Heart right ventricle (tissue), 16 donors: ENCODE measurements at places on chromosomes 3 and 15. TPM values are rescaled to one million over a fixed set of nuclear protein-coding genes. Genes with fewer than 3 reads are reported as not detected.

Gene P2RY12
- total RNA-seq, result 0.81 TPM

Gene CYP1A2
- not detected for total RNA-seq

Gene ACKR4
- 3.4 TPM for total RNA-seq

Gene CPEB1
- 2.5 TPM for total RNA-seq

Gene GRM7
- total RNA-seq, result not detected

Gene BLM
- total RNA-seq, result 35.0 TPM

Gene NRG4
- not detected for total RNA-seq

Gene VEPH1
- not detected for total RNA-seq

Gene RAD51
- 0.94 TPM for total RNA-seq

Gene MEGF11
- total RNA-seq, result not detected

Gene MINAR1
- 0.28 TPM for total RNA-seq

DNA sequence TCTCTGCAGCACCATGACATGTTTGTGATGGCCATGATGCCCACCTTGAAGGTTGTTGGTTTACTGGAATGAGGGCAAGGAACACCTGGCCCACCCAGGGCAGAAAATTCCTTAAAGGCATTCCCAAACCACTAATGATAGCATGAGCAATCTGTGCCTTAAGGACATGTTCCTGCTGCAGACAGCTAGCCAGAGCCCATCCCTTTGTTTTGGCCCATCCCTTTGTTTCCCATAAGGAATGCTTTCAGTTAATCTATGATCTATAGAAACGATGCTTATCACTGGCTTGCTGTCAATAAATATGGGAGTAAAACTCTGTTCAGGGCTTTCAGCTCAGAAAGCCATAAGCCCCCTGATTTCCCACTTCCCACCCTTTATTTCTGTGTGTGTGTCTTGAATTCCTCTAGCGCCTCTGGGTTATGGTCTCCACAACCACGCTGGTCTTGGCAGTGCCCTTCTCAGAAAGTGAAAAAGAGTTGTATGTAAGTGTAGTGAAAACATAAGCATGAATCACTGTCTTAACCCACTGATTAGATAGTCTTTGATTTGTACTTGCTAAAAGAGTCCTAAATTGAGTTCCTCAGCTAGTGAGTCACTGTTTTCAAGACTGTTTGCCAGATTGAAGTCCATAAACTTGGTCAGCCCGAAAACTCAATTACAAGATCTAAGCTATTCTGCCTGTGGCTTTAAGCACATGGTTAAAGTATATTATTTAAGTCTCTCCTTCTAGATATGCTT is 19.0 kb upstream of the CCR2 start:
- H3K27me3 ChIP-seq, result no peaks in the 10 kb centered on the region
- H3K4me3 ChIP-seq, result no peak overlapping the region
- DNase-seq, result no peak
- no peak overlapping the region for H3K27ac ChIP-seq
- H3K36me3 ChIP-seq, result no peaks in the 10 kb centered on the region

GRCh38 chr3:180680097-180680430 is 775 bp upstream of the CCDC39 start:
- no peak for DNase-seq
- peak overlapping the region; percentile 62 for H3K4me3 ChIP-seq
- peaks cover 20% of the 10 kb centered on the region for H3K4me1 ChIP-seq

- H3K4me3 ChIP-seq, result no peak overlapping the region
- H3K4me1 ChIP-seq, result peaks cover 25% of the 10 kb centered on the region
- DNase-seq, result no peak
- peak overlapping the region; percentile 79 for H3K27ac ChIP-seq
- H3K27me3 ChIP-seq, result no peaks in the 10 kb centered on the region
- peaks cover 82% of the 10 kb centered on the region for H3K36me3 ChIP-seq
These were observed 89.3 kb downstream of the LRIG1 start for GRCh38 chr3:66411474-66411873.

DNA sequence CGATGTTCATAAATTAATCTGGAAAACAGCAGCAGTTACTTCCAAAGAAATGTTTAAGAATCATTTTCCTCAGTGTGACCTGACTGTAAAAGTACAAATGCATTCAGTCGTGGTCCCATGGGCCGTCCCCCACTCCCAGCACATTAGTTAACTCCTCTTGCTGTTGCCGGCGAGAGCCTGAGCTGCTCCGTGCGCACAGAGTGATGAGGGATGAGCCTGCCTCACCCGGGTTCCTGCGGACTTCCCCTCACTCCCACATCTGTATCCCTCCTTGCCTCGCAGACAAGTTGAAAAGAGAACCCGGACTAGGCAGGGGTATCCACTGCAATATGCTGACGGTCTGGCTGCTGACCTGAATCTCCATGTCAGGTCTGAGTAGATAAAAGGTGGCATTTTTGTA is 861.7 kb upstream of the NR2F2 start:
- no peak overlapping the region for H3K27ac ChIP-seq
- peaks cover 20% of the 10 kb centered on the region for H3K4me1 ChIP-seq
- H3K4me3 ChIP-seq, result no peak overlapping the region
- no peaks in the 10 kb centered on the region for H3K36me3 ChIP-seq
- DNase-seq, result no peak

- no peak overlapping the region for H3K4me3 ChIP-seq
- no peaks in the 10 kb centered on the region for H3K36me3 ChIP-seq
- H3K4me1 ChIP-seq, result no peaks in the 10 kb centered on the region
- no peak for DNase-seq
- H3K27ac ChIP-seq, result no peak overlapping the region
These were observed 79.7 kb downstream of the SEC22A start for GRCh38 chr3:123281406-123281805.

- H3K27ac ChIP-seq, result no peak overlapping the region
- H3K36me3 ChIP-seq, result no peaks in the 10 kb centered on the region
- no peak overlapping the region for H3K4me3 ChIP-seq
- no peak for DNase-seq
- H3K27me3 ChIP-seq, result no peaks in the 10 kb centered on the region
- H3K4me1 ChIP-seq, result no peaks in the 10 kb centered on the region
These were observed 8.5 kb downstream of the SH2D7 start for GRCh38 chr15:78100886-78101285.

DNA sequence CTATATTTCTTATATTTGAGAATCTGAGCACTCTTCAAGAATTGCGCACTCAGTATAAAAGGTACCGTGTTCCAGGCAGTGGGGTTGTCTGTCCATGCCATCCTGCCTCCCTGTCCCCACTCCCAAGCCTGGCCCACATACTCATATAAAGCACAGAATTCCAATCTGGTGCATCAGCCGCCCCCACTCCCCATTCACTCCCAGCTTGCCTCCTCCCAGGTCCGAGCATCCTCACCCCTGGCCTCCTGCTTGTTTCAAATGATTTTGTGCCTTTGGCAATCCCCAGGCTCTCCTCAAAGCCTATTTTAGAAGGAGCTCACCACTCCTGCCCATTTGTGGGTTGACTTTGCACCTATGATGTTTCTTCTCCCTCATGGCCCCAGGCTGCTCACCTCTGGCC is 22.2 kb upstream of the IGF1R start:
- H3K4me3 ChIP-seq, result no peak overlapping the region
- no peaks in the 10 kb centered on the region for H3K4me1 ChIP-seq
- DNase-seq, result no peak
- no peak overlapping the region for H3K27ac ChIP-seq
- H3K36me3 ChIP-seq, result no peaks in the 10 kb centered on the region

DNA sequence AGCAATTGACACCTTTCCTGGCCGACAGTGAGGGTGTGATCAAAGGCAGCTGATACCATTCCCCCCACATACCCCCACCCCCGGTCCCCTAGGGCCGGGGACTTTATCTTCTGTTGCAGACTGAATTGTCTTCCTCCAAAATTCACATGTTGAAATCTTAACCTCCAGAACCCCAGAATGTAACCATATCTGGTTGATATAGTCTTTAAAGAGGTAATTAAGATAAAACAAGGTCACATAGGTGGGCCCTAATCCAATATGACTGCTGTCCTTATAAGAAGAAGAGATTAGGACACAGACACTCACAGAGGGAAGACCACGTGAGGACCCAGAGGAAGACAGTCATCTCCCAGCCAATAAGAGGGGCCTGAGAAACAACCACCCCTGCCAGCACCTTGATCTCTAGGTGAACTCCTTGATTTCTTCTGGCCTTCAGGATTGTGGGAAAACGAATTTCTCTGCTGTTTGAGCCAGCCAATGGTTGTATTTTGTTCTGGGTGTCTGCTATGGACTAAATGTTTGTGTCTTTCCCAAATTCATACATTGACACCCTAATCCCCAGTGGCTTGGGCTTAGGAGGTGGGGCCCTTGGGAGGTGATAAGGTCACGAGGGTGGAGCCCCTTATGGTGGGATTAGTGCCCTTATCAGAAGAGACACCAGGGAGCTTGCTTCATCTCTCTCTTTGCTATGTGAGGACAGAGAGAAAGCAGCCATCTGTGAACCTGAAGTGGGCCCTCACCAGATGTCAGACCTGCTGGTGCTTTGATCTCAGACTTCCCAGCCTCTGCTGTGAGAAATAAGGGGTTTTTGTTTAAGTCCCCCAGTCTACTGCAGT is 144.0 kb downstream of the CHSY1 start:
- H3K4me1 ChIP-seq, result no peaks in the 10 kb centered on the region
- H3K4me3 ChIP-seq, result no peak overlapping the region
- no peaks in the 10 kb centered on the region for H3K36me3 ChIP-seq
- H3K27me3 ChIP-seq, result no peaks in the 10 kb centered on the region

DNA sequence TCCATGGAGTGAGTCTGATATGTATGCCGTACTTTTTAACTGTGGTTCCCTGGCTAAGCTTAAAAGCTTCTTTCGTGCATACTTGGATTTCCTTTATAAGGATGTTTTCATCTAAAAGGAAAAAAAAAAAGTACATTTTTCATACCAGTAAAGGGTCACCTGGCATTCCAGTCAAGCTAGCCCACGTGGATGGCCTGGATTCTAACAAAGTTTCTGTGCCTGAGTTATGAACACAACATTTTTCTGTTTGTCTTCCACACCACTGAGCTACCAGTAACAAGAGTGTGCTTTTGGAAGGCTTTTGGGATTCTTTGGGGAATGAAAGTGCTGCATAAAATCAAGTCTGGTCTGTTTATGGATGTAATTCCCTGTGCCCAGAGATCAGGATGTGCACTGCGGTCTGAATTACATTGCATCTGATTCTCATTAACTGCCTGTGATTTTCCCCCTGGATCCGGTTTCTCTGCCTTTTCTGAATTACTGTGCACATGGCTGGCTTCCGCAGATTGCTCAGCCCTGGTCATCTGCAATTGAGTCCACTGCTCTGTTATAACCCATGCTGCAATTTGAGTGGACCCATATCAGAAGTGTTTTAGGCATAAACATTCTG is 38.2 kb upstream of the MAGI1 start:
- no peaks in the 10 kb centered on the region for H3K27me3 ChIP-seq
- no peak for DNase-seq
- no peaks in the 10 kb centered on the region for H3K36me3 ChIP-seq
- no peak overlapping the region for H3K27ac ChIP-seq
- no peaks in the 10 kb centered on the region for H3K4me1 ChIP-seq
- H3K4me3 ChIP-seq, result no peak overlapping the region

GRCh38 chr15:53950572-53950971 is 27.7 kb upstream of the UNC13C start:
- no peaks in the 10 kb centered on the region for H3K36me3 ChIP-seq
- DNase-seq, result no peak
- H3K27ac ChIP-seq, result no peak overlapping the region
- no peak overlapping the region for H3K4me3 ChIP-seq
- H3K4me1 ChIP-seq, result no peaks in the 10 kb centered on the region
- H3K27me3 ChIP-seq, result no peaks in the 10 kb centered on the region

DNA sequence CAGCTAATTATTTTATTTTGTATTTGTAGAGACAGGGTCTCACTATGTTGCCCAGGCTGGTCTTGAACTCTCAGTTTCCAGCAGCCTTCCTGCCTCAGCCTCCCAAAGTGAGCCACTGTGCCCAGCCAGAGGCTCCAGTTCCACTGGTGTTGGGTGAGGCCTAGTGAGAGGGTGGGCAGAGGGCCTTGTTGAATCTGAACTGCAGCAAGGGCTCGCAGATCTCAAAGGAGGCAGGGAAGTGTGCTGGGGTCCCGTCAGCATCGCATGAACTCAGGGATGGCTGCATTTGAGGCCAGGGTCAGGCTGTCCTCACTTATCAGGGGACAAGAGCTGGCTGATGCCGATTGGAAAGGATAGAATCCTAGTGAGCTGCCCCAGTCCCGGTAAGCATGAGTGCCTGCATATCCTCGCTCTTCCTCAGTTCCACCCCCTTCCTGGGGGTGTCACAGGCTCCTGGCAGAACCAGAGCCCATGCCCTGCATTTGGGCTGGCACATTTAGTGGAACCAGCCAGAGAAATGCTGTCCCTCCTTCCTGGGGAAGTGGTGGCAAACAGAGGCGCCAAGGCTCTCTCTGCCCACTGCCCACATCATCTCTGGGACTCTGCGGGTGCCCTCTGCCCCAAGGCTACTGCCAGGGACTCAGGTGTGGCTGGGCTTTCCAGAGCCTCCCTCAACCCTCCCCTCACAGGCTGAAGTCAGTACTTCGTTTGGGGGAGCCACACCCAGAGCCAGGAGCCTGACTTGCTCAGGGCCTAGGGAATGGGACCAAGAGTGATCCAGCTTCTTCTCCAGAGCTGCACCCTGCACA is 24.1 kb downstream of the ALS2CL start:
- H3K27me3 ChIP-seq, result no peaks in the 10 kb centered on the region
- no peak overlapping the region for H3K4me3 ChIP-seq
- H3K36me3 ChIP-seq, result peaks cover 22% of the 10 kb centered on the region
- H3K4me1 ChIP-seq, result peaks cover 28% of the 10 kb centered on the region
- H3K27ac ChIP-seq, result peak overlapping the region; percentile 15

GRCh38 chr3:9080163-9080562 is 116.9 kb upstream of the RAD18 start:
- no peak overlapping the region for H3K4me3 ChIP-seq
- H3K36me3 ChIP-seq, result no peaks in the 10 kb centered on the region
- no peaks in the 10 kb centered on the region for H3K4me1 ChIP-seq
- H3K27ac ChIP-seq, result no peak overlapping the region
- no peak for DNase-seq

- H3K4me3 ChIP-seq, result no peak overlapping the region
- H3K27me3 ChIP-seq, result no peaks in the 10 kb centered on the region
- H3K4me1 ChIP-seq, result peaks cover 20% of the 10 kb centered on the region
- H3K27ac ChIP-seq, result no peak overlapping the region
- no peaks in the 10 kb centered on the region for H3K36me3 ChIP-seq
- DNase-seq, result no peak
These were observed 91.7 kb upstream of the FGF12 start for GRCh38 chr3:192819001-192819569.

- H3K4me1 ChIP-seq, result no peaks in the 10 kb centered on the region
- no peak overlapping the region for H3K27ac ChIP-seq
- no peaks in the 10 kb centered on the region for H3K27me3 ChIP-seq
These were observed 63.3 kb upstream of the LRRC3B start for GRCh38 chr3:26559227-26559626.

DNA sequence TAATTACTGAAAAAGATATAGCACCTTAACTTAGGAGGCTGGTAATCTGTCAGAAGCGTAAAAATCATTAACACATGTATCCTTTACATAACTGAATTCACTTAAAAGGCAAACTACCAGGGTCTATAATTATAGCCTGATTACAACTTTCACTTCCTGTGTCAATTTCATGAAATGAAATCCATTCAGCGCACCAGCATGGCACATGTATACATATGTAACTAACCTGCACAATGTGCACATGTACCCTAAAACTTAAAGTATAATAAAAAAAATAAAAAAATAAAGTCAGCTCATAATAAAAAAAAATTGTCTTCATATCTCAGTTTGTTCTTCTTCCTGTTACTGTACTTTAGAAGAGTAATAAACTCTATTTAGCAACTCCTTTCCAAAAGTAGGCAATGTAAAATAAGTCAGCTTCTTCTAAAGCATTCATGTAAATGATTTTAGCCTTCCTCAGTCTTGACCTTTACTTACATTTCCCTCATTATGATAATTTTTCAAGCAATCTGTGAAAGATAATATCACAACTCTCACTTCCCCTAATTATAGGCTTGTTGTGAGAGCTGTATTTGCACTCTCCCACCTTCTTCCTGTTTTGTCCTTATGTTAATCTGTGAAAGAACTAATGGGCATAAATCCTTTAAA is 50.1 kb downstream of the KBTBD8 start:
- H3K4me3 ChIP-seq, result no peak overlapping the region
- H3K4me1 ChIP-seq, result no peaks in the 10 kb centered on the region
- H3K27ac ChIP-seq, result no peak overlapping the region
